ENCODE measurements at places on chromosomes 2 and 18. TPM values are rescaled to one million over a fixed set of nuclear protein-coding genes. Genes with fewer than 3 reads are reported as not detected.

DNA sequence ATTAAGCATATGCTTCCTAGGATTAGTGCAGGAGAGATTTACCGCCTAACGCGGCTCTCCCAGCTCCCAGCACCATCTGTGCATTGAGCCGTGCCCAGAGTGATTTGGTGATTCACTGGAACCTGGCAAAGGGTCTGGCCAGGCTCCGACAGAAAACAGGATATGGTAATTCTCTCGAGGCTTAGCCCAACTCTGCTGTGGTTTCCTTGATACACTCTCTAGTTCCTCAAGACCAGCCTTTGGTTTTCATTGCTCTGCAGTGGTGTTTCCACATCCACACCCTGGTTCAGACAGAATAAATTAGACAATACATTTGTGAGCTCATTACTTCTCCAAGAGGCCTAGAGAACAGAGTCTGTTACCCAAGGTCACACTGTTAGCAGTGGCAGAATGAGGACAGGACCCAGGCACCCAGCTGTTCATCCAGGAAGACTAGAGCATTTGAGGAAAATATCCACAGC is 23.0 kb upstream of the SMAD2 start:
- no peak for DNase-seq

Gene CPO
- not detected for total RNA-seq

GRCh38 chr2:8119782-8120505 is 561.9 kb upstream of the ID2 start:
- no peak for DNase-seq

- DNase-seq, result no peak
Measured at GRCh38 chr18:44060197-44060596, 620.5 kb upstream of the SETBP1 start.

DNA sequence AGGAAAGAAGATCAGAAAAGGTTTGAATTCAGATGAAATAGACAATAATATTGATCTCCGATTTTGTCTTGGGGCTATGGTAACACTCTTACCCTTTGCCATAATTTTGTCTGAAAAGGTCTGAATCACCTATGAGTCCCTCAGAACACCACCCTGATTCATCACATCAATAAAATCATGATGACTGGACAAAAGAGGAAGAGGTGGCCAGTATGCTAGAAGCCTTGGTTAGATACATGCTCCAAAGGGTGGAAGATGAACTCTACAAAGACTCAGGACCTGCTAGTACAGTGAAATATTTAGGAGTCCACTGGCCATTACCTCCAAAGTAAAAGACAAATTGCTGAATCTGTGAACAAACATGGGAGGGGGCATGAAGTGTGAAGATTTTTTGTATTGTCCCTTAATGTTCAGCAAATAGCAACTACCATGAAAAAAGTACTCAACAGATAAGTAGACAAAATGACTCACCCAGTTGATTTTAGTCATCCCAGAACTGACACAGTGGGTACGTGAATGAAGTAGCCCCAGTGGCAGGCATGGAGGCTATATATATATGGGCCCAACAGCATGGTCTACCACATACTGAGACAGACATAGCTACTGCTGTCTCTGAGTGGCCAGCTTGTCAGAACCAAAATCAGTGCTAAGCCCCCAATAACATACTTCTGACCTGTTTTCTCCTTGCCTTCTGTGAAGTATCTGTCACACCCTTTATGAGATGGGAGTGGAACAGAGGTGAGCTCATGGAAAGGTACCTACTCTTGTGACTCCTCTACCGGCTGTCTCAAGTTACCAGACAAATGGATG is 36.5 kb upstream of the GLS start:
- peak; percentile 72 for DNase-seq

DNA sequence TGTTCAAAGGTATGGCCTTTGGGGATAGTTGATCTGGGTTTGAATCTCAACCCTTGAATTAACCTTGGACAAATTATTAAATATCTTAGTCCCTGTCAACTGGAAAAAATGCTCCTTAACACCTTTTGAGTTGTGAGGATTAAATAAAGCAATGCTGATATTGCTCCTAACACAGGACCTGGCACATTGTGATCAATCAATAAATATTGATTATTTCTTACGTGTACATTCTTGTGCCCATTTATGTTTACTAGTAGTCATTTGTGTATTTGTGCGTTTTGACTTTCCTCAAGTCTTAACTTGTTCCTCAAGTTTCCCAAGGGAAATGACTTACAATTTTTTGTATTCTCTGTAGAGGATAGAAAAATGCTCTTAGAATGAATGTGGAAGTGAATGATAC is 19.6 kb upstream of the FIGN start:
- DNase-seq, result no peak

Gene C2orf66
- total RNA-seq, result 0.53 TPM

DNA sequence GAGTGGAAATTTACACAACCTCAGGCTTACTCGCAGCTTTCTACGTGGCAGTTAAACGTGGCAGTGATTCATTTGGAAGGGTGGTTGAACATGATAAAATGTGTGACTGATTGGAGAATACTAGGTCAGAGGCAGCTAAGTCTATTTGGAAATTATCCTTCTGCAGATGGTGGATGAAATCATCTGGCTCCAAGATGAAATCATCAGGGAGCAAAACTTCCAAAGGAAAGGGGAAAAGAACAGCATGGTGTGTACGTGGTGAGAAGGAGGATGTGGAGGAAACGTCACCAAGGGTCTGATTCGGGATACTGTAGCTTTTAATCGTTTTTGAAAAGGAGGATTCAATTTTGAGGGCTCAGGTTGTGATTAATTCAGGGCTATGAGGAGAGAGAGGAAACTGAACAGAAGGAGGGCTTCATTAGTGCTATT is 47.9 kb downstream of the COL3A1 start:
- DNase-seq, result no peak

Gene CREG2
- total RNA-seq, result not detected

Gene CTLA4
- 55.0 TPM for total RNA-seq

Data from activated naive CD4-positive, alpha-beta T cell treated with anti-CD3 and anti-CD28 coated beads, Interleukin-2, amount 50 U/mL, for 72 hours (primary cell).